T-helper 9 cell (primary cell): ENCODE measurements at places on chromosomes 1 and 21.

DNA sequence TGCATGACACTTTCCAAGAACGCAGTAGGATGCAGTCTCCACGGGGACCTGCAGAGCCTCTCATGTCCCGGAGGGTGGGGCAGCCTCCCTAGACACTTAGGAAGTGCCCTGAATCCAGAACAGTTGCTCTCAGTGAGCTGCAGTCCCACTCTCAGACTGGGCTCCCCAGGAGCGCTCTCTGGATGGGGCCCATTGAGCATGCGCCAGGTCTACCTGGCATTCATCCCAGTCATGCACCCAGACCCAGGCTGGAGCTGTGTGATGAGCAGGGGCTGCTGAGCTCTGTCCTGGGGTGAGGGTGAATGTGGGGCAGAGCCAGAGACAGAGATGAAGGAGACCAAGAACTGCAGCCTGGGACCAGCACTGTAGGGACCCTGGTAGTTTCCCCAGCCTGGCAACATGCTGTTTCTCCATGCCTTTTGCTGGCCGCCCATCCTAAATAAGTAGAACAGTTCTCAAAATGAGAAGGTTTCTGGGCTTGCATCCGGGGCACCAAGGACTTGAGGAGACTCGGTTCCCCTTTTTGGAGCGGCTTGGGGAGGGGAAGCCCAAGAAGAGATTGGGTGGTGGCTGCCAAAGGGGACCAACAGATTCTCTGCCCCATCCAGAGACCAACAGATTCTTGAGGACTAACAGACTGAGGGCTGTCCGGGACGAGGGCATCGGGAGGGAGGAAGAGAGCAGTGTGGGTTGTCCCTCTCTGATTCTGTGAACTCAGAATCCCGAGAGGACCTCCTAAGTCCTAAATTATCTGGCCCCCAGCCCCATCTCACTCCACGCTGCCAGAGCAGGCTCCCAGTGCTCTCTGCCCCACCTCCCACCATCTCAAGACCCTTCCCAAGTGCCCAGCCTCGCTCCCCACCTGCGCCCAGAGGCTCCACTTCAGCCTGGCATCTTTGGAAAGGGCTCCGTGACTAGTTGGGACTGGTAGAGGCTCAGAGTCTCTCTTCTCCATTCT, 1.0 kb upstream of the PGLYRP4 start:
- DNase-seq, result no peak

GRCh38 chr1:151512326-151512725, 1.1 kb downstream of the CGN start:
- DNase-seq, result no peak

- no peak for DNase-seq
Observed at GRCh38 chr1:167412072-167412471, 106.3 kb downstream of the CD247 start.

DNA sequence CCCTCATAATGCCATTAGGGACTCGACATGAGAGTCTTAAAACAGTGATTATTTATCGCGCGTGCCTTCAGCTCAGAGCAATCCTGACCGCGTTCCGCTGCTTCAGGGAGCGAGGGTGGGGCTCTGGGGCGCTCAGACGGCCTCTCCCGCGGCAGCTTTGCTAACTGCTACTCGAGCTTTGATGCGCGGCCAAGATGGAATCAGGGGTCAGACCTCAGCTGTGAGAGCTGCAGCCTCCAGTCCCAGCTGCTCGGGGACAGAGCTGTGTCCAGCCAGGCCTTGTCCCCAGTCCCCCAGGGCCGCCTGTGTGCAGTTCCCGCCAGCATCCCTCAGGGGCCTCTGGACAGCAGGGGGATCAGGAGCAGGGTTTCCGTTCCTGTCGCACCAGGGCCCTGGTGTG, 104.6 kb upstream of the TTC34 start:
- DNase-seq, result no peak

- DNase-seq, result no peak
Observed at GRCh38 chr1:91799863-91800262, 86.1 kb downstream of the TGFBR3 start.

- no peak for DNase-seq
Observed at GRCh38 chr1:7485086-7485780, 285.9 kb upstream of the VAMP3 start.

GRCh38 chr1:207029701-207030521, 2.6 kb downstream of the C1orf116 start:
- DNase-seq, result no peak

GRCh38 chr1:91166106-91166712, 144.4 kb upstream of the ZNF644 start:
- DNase-seq, result no peak

DNA sequence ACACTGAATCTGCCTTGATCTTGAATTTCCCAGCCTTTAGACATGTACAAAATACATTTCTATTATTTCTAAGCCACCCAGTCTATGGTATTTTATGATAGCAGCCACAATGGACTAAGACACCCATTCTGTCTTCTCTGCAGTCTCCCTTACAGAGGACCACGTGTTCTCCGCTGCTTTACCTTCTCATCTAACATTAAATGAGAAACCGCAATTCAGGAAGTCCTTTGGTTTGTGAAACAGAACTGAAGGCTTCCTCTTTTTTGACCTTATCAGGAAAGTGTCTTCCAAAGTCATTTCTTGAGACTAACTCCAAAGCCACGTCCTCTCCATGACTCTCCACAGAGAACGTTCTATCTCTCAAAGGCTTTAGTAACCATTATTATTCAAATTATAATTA, 560.1 kb downstream of the OMA1 start:
- DNase-seq, result no peak

DNA sequence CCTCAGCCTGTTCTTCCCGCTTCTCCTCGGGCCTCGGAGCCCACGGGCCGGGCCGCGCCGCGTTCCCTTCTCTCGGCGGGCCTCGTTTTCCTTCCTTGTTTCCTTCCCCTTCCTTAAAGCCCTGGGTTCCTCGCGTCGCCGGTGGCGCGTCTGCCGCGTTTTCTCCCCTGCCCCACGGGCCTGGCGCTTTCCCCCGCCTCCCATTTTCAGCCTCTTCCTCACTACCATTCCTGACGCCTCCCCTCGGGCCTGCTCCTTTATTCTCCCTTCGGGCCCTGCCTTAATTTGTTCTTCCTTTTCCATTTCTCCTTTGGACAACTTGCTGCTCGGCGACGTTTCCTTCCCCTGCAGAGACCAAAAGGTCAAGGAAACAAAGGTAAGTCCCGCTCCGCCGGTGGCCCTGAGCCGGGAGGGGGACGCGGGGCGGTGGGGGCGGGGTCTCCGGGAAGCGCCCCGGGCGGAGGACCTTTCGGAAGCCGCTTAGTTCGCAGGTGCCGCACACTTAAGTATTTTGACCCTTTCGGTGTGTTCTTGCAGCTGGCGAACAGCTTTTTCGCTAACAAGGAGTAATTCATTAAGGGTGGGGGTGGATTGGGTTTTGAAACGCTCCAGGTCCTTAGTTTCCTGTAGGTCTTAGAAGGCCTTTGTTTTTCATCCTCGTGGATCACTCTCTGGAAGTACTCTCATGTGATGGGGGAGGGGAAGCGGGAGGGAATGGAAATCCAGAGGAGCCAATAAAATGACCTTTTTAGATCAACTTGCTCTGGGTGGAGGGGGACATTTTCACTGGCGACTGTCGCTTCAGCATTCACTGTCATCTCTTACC, 780 bp downstream of the YTHDF2 start:
- peak; percentile 34 for DNase-seq

DNA sequence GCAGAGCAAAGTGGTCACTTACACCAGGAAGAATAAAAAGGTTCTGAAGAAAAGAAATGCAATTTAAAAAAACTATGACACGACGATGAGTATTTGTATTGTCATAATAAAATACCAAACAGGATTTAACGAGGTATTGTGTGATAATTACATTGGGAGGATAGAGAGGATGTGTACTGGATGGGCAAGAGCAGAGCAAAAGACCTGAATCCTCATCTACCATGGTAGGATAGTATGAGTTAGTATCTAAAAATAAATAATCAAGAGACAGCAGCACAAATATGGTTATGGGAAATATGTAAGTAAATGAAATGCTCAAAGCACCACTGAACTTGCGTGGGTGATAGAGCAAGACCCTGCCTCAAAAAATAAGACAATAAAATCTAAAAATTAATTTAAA, 162.6 kb downstream of the CDC42BPA start:
- no peak for DNase-seq

- DNase-seq, result no peak
Observed at GRCh38 chr1:6660415-6661049, 35.9 kb downstream of the THAP3 start.

DNA sequence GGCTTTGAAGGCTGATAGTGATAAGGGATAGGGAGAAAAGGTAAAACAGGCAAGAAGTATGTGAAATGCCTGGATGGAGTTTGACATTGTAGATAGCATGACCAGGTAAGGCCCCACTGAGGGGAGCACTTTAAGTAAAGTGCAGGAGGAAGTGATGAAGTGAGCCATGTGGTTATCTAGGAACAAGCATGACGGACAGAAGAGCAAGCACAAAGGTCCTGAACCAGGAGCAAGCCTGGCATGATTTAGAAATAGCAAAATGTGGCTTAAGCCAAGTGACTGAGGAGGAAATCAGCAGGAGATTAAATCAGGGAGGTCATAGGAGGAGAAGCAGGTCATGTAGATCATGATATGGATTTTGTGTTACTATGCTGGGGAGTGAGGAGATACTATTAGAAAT, 129.2 kb downstream of the GLUL start:
- DNase-seq, result no peak

- no peak for DNase-seq
Observed at GRCh38 chr1:63789856-63790605, 16.2 kb downstream of the ROR1 start.

- peak; percentile 10 for DNase-seq
Observed at GRCh38 chr1:223364685-223365382, 858 bp upstream of the SUSD4 start.
